ENCODE measurements at places on chromosomes 7 and 10.
A peak's percentile ranks its signal among the peaks of the same experiment; 100 is the strongest.

DNA sequence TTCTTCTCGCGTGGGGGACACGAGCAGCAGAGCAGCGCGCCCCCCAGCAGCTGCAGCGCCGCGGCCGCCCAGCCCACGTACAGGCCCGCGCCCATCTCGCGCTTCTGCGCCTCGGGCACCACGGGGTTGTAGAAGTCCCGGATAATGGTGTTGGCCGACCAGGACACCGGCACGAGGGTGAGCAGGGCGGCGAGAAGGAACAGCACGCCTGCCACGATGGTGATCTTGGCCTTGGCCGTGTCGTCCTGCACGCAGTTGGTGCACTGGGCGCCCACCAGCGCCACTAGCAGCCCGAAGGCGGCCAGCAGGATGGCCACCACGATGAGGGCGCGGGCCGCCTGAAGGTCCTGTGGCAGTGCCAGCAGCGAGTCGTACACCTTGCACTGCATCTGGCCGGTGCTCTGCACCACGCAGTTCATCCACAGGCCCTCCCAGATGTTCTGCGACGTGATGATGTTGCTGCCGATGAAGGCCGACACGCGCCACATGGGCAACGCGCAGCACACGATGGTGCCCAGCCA is 529 bp downstream of the CLDN3 start:
- no peak for DNase-seq

GRCh38 chr7:29258951-29259350 is 64.4 kb downstream of the CHN2 start:
- DNase-seq: no peak

- DNase-seq: no peak
Measured at GRCh38 chr10:80276335-80276734, 13.1 kb downstream of the MAT1A start.

DNA sequence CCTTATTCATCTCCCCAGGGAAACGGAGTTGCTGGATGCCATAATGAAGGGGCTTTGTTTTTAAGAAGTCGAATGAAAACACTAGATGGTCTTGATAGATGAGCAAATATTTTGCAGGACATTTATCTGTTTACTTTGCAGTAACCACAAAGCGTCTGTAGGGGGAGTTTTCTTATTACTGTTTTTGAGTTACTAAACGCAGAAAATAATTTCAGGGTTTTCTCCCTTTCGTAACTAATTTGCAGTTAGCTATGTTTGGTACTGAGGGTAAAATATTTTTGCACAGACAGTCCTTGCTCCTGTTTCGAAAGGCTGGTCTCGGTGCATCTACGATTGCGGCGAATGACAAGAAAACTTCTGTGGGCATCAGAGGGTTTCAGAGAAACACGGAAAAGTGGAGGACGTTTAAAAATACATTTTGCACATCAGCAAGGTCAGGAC is 505.6 kb upstream of the MKI67 start:
- DNase-seq: peak; percentile 8

- no peak for DNase-seq
Measured at GRCh38 chr7:139124084-139124914, 14.8 kb upstream of the ZC3HAV1 start.

DNA sequence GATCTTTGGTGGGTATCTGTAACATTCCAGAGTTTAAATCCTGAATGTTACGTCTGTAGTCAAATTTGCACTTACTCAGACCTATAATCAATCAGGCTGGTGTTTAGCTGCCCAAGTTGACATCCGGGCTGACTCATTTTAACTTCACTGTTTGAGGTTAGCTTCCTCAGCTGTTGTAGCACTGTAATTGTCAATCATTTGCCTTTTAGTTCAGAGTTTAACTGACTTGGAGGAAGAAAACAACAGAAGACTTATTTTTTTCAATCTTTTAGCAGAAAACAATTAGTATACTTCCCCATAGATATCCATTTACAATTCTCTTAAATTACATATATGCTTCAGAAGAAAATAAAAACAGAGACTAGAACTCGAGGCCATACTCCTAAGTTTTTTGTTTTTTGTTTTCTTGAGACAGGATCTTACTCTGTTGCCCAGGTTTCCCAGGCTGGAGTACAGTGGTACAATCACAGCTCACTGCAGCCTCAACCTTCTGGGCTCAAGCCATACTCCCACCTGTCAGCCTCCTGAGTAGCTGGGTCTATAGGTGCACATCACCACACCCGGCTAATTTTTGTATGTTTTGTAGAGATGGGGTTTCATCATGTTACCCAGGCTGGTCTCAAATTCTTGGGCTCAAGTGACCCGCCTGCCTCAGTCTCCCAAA is 38.5 kb upstream of the LRRC17 start:
- peak; percentile 93 for DNase-seq

GRCh38 chr10:117993166-117993565 is 53.6 kb downstream of the RAB11FIP2 start:
- no peak for DNase-seq

DNA sequence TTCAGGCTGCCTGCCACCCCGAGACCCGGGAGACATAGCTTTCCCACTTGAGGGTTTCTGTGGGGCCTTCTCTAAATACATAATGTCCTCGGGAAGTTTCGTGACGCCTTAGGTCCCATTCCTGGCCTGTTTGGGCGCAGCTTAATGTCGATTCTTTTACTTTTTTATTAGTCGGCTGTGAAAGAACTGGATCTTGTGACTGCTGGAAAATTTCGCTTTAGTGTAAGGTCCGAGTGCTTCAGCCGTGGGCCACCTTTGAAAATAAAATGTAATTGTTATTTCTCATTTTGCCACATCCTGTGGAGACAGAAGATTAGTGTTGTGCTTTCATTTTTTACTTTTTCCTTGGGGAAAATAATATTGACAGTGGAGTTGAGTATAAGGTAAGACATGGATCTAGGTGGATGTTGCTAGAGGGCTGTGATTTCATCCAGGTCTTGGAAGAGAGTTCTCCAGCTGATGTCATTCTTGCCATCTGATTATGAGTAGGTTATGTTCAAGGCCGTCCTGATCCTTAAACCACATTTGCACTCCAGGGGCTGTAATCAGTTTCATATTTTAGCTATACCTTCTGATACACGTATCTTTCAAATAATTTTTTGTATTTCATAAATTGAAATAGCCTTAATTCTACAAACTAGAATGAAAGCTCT is 830 bp downstream of the RAB18 start:
- peak; percentile 55 for DNase-seq

- no peak for DNase-seq
Measured at GRCh38 chr7:74271742-74272141, 17.5 kb upstream of the CLIP2 start.

- no peak for DNase-seq
Measured at GRCh38 chr10:4825456-4825867, 545 bp upstream of the AKR1E2 start.

GRCh38 chr10:125423569-125423968 is 259.4 kb downstream of the TEX36 start:
- DNase-seq: no peak

DNA sequence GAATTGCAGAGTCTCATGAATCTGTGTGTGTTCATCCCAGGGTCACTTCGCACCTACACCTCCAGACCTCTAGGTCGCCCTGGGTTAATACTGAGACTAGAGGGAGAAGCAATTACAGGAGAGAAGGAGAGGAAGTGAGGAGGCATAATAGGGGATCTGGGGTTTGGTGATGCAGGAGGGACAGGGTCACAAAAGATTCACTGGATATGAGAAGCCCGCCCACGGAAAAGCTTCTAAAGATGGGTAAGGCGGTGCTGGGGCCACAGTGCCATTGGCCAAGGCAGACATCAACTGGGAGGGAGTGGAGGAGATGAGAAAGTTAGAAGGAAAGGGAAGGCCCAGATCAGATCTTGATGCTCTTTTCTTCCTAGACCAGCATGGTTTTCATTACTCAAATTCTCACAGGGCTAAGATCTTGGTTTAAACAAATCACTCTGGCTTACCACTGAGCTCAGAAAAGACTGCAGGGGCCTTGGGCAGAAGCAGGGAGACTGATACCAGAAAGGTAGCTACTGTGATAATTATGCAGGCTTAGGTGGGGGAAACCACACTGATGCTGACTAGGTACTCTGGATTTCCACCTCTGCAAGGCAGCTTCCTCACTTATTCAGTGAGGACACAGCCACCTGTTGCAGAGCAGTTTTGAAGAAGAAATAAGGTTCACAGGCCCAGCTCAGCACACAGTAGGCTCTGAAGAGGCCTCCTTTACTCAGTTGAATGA is 17.4 kb upstream of the ZNF273 start:
- DNase-seq: no peak

DNA sequence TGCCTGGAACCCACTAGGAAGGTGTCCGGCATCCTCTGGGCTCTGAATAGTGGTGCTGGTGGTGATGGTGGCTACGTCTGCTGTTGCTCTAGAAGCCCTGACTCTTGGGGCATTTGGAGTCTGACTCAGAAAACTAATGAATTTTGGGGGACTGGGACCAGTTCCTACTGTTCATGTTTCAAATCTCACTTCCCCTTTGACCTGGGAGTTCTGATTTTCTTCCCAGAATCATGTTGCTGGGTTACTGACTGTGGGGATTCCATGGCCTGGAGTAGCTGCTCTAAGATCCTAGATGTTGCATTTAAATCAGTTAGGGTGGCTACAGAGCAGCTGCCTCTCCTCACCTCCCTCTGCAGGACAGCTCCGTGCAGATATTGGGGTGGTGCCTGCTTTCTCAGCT is 3.2 kb downstream of the TSPAN33 start:
- no peak for DNase-seq

DNA sequence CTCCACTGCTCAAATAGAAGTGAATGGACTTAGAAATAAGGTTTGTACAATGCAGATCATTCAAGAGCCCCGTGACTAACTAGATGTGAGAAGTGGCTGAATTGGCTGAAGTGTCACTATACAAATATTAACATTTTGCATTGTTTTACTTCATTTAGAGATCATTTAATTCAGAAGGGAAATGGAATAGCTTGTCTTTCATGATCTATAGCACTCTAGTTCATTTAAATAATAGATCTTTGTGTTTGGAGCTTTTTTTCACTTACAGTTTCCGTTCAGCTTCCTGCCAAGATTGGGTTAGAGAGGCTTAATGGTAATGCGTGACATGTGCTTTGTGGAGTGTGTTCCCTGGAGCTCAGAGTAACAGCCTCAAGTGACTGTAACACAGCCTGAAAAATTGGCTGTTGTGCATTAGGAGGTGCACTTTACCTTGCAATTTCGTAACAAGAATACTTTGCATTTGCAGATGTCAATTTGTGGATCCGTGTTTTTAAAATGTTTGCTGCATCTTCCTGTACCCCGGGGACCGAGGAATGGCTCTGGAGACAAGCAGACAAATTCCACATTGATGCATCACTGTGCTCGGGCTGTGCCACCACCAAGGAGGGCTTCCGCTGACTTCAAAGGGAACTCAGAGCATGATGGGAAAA is 170.3 kb downstream of the NRP1 start:
- DNase-seq: peak; percentile 54

- DNase-seq: peak; percentile 10
Measured at GRCh38 chr7:35565927-35566326, 129.0 kb downstream of the HERPUD2 start.

- no peak for DNase-seq
Measured at GRCh38 chr10:3485057-3485686, 299.8 kb downstream of the KLF6 start.

DNA sequence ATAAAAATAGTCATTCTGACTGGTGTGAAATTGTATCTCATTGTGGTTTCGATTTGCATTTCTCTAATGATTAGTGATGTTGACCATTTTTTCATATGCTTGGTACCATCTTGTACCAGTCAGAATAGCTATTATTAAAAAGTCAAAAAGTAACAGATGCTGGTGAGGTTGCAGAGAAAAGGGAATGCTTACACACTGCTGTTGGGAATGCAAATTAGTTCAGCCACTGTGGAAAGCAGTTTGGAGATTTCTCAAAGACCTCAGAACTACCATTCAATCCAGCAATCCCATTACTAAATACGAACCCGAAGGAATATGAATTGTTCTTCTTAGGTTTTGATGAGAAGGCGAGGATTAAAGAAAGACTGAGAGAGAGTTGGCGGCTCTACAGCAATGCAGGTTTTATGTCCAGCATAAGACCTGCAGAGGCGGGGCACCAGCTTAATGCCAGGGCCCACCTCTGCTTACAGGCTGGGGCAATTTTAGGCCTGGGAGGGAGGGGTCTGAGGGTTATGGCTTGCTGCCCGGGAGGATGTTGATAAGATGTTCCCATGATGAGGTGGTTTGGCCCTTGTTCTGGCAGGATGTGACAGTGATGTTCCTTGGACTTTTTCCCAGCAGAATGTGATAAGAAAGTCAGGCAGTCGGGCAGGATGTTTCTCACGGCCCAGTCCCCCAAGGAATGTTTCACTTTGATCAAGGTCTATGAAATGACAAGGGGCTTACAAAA is 74.4 kb downstream of the MEST start:
- DNase-seq: peak; percentile 15

- DNase-seq: no peak
Measured at GRCh38 chr7:27704422-27705199, 35.4 kb upstream of the TAX1BP1 start.

DNA sequence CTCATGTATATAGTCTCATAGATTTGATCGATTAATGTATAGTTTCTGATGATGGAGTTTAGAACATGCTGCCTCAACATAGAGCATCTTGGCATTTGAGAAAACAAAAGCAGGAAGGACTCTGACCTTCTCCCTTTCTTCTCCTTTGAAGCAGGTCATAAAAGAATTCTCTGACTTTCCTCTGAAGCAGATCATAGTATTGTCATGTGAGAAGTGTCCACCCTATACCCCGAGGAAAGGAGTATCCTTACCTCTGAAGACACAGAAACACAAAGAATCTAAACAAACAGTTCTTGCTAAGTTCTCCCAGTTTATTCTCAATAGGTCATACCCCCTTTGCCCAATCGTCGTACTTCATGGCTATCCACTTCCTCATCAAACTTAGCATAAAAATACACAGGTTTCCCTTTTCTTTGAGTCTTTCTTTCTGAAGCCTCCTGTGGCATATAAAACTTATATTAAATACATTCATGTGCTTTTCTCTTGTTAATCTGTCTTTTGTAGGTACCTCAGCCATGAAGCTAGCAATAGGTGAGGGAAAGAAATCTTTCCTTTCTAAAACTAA is 194.9 kb downstream of the REEP3 start:
- DNase-seq: no peak

GRCh38 chr7:142375710-142376313 is 118.0 kb upstream of the PRSS58 start:
- DNase-seq: peak; percentile 30

DNA sequence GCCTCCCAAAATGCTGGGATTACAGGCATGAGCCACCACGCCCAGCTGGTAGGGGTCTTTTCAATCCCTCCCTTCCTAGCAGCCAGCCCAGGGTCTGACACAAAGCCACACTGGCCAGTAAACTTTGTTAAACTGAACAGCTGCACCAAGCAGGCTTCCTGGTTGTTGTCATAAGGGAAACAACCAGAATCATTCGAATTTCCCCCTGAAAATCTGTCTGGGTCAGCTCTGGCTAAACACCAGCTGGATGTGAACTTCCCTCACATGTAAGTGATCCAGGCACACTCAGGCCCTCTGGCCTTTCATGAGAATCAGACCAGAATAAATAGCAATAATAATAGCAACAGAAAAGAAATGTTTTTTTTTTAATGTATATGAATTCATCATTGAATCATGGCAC is 7.4 kb downstream of the IMPDH1 start:
- no peak for DNase-seq

GRCh38 chr7:27102581-27103442 is at the start of gene HOXA2:
TSS of gene HOXA2 (minus strand) at chr7:27102683. CDS start at chr7:27102500, 183 bp downstream.
- DNase-seq: no peak

All from ELR (cell line).